Liver (tissue), 10 donors: ENCODE measurements at places on chromosomes 2 and 18. TPM values are rescaled to one million over a fixed set of nuclear protein-coding genes. Genes with fewer than 3 reads are reported as not detected.

GRCh38 chr2:236040600-236041328 is 127.4 kb downstream of the GBX2 start:
- DNase-seq = no peak

PPP4R1 gene
- total RNA-seq = 50.8 TPM

- DNase-seq = no peak
Observed at GRCh38 chr2:9243357-9243756, 36.7 kb downstream of the ASAP2 start.

GRCh38 chr2:8438476-8438875 is 243.4 kb upstream of the ID2 start:
- DNase-seq = no peak

DNA sequence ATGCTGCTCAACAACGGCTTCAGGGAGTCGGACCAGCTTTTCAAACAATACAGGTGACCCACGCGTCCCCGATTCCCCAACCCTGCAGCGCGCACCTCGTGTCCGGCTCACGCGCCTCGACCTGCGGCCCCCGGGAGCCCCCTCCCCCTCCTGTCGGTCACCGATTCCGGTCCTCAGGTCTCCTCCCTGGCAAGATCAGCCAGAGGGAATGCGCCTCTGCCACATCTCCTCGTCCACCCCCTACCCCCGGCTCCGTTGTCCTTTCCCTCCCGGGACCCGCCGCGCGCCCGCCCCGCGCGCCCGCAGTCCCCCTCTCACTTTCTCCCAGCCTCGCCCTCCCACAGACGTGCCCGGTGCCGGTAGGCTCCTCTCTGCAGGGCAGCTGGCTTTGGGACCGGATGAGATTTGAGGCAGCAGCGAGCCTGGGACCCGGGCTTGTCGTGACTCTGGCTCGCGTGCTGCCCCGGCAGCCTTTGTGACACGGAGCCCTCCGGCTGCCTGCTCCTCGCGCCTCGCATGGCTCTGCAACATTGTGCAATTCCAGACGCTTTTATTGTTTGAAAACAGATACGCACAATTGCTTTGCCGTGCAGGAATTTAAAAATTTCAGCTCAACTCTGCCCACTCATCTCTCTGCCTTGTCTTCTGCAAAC is 558 bp downstream of the TTC39C start:
- DNase-seq = peak; percentile 45

DQX1 gene
- 1.0 TPM for total RNA-seq

MRO gene
- total RNA-seq = 2.5 TPM

- peak; percentile 59 for DNase-seq
Observed at GRCh38 chr18:76401498-76401897, 93.5 kb downstream of the ZNF516 start.

DNA sequence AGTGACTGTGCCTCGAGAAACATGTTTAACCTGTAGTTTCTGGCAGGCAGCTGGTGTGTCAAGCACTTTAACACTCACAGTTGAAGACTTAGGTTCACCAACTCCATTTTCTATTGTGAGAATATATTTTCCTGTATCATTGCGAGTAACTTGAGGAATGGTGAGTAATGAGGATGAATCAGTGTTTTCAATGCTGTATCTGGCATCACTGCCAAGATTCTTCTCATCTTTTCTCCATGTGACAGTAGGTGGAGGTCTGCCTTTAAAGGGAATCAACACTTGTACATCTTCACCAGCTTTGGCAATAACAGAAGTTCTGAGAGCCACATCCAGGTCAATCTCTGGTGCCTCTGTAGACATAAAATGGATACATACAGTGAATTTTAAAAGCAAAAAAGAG is 72.8 kb downstream of the PLEKHA3 start:
- no peak for DNase-seq

GRCh38 chr2:75646583-75647425 is at the start of gene MRPL19:
Gene MRPL19 (plus strand): TSS chr2:75646783. CDS start chr2:75646808, 25 bp downstream.
- peak; percentile 81 for DNase-seq

- no peak for DNase-seq
Observed at GRCh38 chr2:82316586-82316985, 2012.0 kb upstream of the LRRTM1 start.

DNA sequence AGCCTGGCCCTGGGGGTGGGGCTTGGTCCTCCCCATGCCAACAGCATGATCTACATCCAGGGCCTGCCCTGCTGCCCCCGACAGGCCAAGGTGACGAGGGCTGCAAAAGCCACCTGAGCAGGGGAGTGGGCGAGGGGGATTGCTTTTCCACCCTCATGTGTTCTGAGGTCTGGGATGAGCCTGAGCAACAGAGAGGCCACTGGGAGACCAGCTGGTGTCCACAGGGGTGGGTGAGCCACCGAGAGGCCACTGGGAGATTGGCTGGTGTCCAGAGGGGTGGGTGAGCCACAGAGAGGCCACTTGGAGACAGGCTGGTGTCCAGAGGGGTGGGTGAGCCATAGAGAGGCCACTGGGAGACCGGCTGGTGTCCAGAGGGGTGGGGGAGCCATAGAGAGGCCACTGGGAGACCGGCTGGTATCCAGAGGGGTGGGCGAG is 147.4 kb upstream of the GPC1 start:
- DNase-seq = no peak

GRCh38 chr2:77458216-77458615 is 64.0 kb downstream of the LRRTM4 start:
- DNase-seq = no peak

LIPG gene
- 2.8 TPM for total RNA-seq

DNAJC10 gene
- 46.4 TPM for total RNA-seq

LCT gene
- not detected for total RNA-seq

C18orf54 gene
- 0.42 TPM for total RNA-seq

GRCh38 chr18:6211174-6211504 is 203.6 kb downstream of the L3MBTL4 start:
- no peak for DNase-seq

DNA sequence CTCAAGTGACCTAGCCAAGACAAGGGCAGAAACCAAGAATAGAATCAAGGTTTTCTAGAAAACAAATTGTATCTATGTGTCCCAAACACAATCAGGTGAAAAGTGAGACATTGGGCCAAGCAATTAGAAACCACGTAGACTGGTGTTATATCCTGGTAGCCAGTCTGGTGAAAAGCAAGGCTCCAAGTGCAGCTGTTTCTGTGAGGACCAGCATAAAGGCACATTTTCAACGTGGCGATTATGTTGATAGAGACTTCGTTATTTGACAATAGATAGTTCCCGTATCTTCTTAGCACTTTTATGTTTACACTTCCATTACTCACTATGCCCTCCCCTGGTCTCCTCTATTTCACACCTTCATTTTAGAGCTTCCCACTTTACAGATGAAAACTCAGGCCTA is 103.2 kb upstream of the ZFP36L2 start:
- DNase-seq = no peak

DNA sequence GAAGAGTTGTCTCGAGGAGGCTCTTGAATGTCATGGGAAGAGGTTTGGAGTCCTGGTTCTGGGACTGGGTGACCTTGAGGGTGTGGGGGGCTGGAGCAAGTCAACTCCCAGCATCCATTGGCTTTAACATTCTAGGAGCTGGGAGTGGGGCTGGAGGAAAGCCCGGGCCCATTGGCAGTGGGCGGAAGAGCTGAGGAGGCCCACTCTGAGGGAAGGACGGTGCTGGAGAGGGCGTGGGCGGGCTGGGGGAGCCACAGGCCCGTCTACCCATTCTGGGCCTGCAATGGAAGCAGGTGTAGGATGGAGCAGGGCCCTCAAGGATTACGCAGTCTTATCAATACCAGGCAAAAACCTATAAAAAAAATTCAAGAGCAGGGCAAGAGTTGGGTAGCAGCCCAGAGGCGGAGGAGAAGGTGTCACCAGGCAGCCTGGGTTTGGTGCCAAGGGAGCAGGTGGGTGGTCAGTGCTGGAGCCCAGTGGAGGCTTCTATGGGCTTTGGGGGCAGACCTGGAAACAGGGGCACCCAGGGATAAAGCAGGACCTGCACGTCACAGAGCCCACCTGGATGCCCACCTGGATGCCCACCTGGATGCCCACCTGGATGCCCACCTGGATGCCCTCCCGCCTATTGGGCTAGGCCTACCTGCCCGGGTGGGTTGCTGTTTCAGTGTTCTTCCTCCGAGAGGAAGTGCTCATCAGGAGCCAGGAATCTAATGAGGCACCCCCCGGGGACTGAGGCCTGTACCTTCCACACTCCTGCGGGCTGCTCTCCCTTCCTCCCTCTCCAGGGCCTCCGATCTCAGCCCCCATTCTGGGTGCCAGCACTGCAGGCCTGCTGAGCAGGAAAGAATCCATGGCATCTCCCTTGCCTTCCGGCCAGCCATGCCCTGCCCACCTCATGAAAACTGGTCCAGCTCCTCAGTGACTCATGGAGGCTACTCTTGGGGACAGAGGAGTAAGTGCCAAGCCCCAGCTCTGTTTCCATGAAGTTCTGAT is 71.3 kb downstream of the CTIF start:
- DNase-seq = no peak

SPP2 gene
- 76.7 TPM for total RNA-seq

CYP27C1 gene
- 0.08 TPM for total RNA-seq

GRCh38 chr2:143476336-143477087 is 347.3 kb downstream of the ARHGAP15 start:
- DNase-seq = no peak

- DNase-seq = no peak
Observed at GRCh38 chr18:74063023-74063422, 84.6 kb downstream of the FBXO15 start.

SCN2A gene
- 0.33 TPM for total RNA-seq

DNA sequence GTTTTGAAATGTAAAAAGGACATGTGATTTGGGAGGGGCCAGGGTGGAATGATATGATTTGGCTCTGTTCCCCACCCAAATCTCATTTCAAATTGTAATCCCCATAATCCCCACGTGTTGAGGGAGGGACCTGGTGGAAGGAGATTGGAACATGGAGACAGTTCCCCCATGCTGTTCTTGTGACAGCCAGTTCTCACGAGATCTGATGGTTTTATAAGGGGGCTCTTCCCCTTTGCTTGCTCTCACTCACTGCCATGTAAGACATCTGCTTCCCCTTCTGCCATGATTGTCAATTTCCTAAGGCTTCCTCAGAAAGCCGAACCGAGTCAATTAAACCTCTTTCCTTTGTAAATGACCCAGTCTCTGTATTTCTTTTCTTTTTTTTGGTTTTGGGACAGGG is 39.2 kb downstream of the FECH start:
- no peak for DNase-seq

GRCh38 chr2:72185206-72185605 is 37.5 kb upstream of the CYP26B1 start:
- no peak for DNase-seq

DNA sequence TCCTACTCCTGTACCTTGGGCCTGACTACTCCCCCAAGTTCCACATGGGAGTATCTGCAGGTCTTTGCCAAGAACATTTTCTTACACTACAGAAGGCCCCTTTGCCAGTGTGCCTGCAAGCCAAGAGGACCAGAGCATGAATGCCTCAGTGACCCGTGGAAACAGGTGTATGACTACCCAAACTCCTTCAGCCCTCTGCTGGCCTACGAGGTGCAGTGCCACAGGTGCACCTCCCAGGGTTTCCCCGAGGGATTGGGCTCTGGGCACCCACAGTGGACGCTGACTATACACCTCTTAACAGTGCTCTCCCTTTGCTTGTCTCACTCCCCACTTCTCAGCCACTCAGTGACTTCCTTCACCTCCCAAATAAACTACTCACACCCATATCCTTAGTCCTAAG is 91.4 kb downstream of the COL6A3 start:
- DNase-seq = no peak

RALBP1 gene
- 20.2 TPM for total RNA-seq

DNA sequence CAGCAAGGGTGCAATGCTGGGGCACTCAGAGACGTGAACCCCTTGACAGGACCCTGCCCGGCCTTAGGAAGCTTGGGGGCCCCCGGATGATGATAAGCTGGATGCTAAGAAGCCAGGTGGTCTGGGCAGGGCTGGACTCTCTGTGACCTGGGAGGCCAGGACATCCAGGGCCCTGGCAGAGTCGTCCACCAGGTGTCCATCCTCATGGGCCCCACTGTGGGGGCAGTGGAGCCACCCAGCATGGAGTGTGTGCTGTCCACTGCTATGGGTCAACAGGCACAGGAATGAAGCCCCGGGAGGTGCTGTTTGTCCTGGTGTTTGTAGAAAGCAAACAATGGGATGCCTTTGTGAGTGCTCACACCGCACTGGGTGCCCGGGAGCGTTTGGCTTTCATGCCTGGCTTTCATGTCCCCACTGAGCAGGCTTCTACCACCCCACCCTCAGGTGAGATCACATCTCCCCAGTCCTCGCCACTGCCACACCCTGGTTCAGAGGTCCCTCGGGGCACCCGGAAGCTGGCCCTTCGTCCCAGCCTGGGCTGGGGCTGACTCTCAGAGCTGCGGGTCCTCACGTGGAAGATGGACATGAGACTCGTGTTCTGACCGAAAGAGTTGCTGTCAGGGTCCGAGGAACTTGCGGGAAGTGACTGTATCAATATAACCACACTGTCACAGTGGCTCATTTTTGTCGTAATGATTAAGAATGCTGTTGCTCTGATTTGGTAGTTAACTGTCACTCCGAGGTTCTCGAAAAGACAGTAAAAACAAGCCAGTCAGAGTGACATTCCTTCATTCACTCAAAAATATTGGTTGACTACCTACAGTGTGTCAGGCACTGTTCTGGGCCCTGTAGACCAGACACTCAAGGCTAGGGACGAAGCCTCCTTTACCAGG is 53.3 kb downstream of the INHBB start:
- DNase-seq = no peak

DNA sequence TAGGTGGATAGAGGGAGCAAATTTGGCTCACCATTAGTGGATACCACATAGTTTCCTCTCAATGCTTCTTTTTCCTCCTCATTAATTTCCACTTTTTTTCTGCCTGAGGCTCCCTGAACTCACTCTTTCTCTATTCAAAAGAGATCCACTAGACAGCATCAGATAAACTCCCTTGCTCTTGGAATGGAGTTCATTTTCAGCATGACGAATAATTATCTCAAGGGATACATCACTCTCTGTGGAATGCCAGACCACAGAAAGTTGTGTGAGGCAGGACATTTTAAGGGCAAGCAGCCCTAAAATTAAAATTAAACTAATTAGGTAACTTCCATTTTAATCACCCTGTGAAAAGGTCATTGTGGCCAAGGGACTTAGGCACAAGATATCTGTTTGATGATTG is 1920.1 kb upstream of the CELF4 start:
- no peak for DNase-seq

DNA sequence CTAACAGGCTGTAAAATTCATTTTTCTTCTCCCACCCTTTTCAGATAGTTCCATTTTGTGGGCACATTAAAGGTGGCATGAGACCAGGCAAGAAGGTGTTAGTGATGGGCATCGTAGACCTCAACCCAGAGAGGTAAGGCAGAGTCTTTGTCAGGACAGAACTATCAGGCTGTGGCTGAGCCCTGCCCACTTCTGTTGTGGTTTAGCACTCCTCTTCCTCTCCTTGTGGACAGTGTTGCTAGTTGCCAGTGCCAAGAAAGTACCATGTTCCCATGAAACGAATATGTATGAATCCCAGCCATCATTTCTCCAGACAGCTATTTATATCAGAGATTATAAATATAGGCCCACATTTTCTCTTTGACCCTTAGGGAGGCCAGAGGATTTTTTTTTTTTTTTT is 1.6 kb downstream of the LGALSL start:
- DNase-seq = no peak

DNA sequence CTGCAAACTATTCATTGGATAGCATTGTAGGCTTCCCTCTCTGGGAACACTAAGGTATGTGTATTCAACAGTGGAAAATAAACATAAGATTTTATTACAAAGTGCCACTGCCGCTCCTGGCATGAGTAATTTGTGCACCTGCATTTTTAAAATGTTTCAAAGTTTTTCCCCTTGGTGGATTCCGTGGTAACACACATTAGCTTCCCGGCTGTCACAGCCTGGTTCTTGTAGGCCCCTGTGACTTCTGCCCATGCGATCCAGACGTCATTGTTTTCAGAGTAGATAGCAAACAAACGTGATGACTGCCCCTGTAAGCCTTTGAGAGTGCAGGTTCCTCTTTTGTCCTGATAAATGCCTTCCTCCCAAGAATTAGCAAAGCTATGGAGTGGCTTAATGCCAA is 421.0 kb downstream of the ZNF521 start:
- no peak for DNase-seq
